ENCODE measurements at places on chromosomes 2 and 18.
A peak's percentile ranks its signal among the peaks of the same experiment; 100 is the strongest.

GRCh38 chr18:63472380-63472779 is 4.4 kb upstream of the SERPINB5 start:
- no peak for DNase-seq

- no peak for DNase-seq
Observed at GRCh38 chr2:200968735-200969134, 5.3 kb upstream of the ORC2 start.

DNA sequence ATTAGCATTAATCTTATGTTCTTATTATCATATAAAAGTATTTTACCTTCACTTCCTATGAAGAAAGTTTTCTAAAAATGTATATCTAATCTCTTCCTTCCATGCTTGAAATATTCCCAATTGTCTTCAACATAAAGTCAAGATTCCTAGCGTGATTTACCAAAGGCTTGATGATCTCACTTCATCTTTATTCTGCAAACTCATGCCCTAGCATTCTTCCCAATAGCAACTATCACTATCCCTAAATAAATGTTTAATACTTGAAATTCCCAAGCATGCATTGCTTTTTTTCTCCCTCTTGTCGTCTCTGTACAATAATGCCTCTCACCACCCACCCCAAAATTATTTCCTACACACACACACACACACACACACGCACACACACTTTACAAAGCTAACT is 125.8 kb downstream of the VWC2L start:
- DNase-seq: no peak

- DNase-seq: no peak
Observed at GRCh38 chr2:97717613-97717995, 4.2 kb downstream of the ZAP70 start.

- no peak for DNase-seq
Observed at GRCh38 chr2:171146633-171147032, 14.1 kb downstream of the TLK1 start.

- peak; percentile 42 for DNase-seq
Observed at GRCh38 chr2:9473985-9474360, 378 bp upstream of the IAH1 start.

GRCh38 chr18:36314754-36315153 is 17.2 kb downstream of the FHOD3 start:
- DNase-seq: no peak

GRCh38 chr2:38763228-38763627 is 12.1 kb upstream of the SRSF7 start:
- DNase-seq: no peak

DNA sequence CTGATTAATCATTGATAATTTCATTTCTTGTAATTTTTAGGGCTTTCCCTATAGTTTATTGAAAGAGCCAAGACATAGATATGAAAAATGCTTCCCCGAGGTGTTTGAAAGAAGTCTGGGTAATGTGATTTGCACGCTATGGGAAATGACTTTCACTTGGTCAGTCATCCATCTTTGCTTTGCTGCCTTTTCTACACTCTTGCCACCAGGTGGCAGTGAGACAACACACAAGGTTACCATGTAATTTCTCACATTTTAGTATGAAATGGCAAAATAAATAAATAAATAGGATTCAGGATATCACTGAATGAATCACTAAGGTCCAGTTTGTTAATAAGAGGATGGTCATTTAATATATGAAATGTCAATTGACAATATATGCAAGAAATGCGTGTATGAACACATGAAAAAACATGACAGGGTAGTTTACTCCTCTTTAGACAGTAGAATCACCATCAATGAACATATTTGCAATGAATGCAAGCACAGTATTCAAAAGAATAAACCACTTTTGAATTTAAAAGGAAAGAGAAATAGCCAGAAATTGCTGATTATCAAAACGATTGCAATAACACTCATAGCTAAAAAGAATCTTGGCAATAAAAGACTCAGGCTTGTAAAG is 52.2 kb upstream of the KCNH7 start:
- no peak for DNase-seq

- no peak for DNase-seq
Observed at GRCh38 chr18:74128159-74128558, 19.5 kb downstream of the FBXO15 start.

DNA sequence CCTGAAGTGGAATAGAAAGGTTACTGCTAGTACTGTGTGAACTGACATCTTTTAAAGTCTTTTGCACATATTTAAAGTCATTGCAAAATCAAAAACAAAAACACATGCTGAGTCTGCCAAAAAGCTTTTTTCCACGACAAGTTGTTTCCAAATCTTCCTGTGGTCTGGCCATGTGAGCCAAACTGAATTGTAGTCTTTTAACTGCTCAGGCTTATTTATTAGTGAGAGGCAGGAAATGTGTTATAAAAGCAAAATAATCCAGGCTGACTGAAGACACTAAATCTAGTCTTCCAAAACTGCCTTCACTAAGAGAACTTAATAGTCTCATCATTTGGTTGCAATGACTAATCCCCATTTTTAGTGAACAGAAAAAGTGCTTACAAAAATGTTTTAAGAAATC is 2.3 kb downstream of the KRCC1 start:
- no peak for DNase-seq

DNA sequence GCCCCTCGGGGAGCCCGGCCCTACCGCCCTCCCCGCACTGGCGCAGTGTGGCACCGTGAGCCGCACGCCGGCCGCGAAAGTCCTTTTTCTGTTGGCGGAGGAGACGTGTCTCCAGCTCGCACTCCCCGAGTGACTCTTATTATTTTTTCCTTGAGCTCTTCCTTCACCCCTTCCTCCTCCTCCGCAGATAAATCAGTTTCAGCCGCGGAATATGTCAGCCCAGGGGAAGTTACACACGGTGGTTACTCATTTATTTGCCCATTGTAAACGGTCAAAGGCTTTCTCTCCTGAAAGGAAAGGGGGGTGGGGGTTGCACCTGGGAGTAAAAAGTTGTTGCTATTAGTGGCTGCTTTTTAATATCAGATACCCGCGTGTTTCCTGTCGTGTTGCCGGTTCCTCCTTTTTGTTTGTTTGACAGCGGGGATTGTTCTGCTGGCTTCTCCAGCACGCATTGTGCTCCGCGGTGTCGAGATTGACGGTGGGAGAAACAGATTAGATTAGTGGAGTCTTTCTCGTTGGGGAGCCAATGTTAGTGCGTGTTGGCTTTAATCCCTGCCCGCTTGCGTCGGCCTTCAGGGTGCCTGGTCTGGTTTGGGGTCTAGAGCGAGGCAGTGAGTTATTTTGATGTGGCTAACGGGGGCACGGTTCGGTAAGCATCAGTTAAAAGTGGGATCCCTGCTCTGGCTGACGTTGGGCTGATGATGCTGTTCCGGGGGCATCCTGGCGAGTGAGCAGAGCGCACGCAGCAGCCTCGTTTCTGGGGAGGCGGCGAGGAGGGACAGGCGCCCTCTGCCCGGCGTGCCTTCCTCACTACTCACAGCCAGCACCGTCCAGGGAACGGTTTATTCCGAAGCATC is 1.6 kb downstream of the CRIM1 start:
- DNase-seq: no peak

- DNase-seq: no peak
Observed at GRCh38 chr2:225040856-225041206, 1.4 kb downstream of the DOCK10 start.

GRCh38 chr18:56900195-56901094 is 246.4 kb upstream of the BOD1L2 start:
- DNase-seq: no peak

GRCh38 chr2:120964819-120965218 is 229.2 kb downstream of the GLI2 start:
- no peak for DNase-seq

DNA sequence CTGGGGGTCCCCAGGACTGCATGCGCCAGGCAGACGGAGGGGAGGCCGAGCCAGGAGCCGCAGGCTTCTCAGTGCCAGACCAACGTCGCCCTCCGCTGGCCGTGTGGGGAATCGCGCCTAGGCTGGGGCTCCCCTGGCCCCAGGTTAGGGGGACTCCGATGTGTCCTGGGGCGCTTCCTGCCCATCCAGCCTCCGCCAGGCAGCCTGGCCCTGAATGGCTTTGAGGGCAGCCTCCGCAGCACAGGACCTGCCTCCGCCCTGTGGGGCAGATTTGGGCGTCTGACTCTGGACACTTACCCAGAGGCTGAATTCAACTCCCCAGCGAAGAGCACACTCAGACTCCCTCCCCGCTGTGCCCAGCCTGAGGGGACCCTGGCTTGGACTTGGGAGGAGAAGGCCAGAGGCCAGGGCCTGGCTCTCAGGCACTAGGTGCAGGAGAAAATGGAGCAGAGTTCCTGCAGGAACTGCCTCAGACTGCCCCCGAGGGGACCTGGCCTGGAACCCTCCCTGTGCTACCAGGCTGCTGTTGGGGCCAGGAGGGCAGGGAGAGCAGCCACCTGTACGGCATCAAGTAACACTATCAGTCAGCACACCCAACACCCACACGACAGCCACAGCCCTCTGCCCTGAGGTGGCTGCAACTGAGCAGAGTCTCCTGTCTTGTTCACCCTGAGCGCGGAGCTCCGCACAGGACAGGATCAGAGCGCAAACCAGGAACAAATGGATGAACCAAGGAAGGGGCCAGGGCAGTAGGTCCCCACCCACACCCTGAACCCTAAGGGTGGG is 597 bp upstream of the TEKT4 start:
- DNase-seq: no peak

DNA sequence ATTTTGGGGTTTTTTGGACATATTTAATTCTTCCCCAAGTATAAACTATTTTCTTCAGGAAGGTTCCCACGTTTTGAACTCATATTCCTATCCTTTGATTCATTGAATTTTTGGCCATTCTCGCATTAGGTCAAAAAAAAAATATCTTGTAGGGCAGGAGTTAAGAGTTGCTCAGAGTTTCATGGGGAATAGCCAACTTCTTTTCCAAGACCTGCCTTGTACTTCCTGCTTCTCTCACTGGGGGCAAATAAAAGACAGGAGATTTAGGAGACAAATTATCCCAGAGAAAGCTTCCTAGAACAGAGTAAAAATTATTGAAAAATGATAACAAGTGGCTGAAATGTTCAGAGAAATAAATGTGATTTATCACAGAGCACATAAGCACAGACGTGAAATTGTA is 55.2 kb upstream of the BCL11A start:
- DNase-seq: no peak

GRCh38 chr2:159098921-159099411 is 130.5 kb downstream of the TANC1 start:
- DNase-seq: no peak

DNA sequence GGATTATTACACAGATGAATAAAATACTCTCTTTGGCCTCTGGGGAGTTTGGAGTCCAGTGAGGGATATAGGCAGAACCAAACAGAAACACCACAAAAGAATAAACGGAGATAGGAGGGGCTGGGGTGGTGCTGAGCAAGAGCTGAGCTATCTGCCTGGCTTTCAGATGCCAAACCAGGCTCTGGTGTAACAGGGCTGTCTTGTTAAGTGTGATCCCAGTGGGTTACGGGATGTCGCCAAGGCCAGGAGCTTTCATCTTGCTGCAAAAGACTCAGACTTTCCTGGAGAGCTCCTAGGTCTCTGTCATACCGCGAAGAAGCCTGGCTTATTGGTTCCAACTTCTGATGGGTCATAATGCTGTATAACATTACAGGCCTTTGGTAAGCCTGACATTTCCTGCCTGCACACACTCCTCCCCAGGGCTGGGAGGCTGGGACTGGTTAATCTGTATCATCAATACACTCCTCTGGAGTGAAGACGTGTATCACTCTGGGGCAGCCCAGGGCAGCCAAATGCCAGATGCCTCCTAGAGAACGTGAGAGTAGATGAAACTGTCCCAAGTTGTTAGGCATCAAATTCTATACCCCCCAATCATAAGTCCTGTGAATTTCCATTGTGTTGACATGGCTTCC is 60.5 kb downstream of the STPG4 start:
- no peak for DNase-seq

GRCh38 chr2:47815764-47816163 is 32.8 kb downstream of the MSH6 start:
- no peak for DNase-seq

GRCh38 chr2:76921006-76921405 is 601.2 kb downstream of the LRRTM4 start:
- DNase-seq: no peak

GRCh38 chr2:227455200-227455599 is 16.8 kb upstream of the AGFG1 start:
- DNase-seq: no peak

GRCh38 chr2:218802386-218802994 is 20.5 kb downstream of the CYP27A1 start:
- DNase-seq: no peak

- DNase-seq: no peak
Observed at GRCh38 chr2:109523121-109523520, 90.6 kb downstream of the SEPTIN10 start.

DNA sequence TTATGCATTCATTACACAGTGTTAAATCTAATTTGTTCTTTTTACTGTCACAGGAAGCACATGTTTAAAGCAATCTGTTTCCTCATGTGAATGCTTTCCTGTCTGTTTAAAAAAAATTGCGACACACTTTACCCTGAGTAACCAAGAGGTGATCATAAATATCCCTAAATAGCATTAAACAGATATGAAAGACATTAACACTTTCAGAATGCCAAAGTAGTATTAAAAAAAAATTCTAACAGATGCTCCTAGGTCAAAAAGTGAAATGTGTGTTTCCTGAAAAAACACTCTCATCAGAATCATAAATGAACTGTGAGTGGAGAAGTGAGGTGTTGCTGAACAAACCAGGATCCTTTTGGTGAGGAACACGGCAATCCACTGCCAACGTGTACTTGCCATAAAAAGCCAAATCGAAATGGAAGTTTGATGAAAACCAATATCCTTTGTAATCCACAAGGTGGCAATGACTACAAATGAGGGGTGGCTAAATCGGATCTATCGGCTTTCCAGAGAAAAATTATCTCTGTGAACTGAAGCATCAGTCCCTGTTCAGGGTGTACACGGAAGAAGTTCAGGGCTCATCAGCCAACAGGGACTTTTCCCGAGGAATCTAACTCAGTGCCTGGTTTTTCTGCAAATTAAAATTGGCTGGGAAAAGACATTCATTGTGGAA is 248.9 kb downstream of the TCF4 start:
- no peak for DNase-seq

GRCh38 chr2:44430342-44430741 is 68.6 kb downstream of the CAMKMT start:
- no peak for DNase-seq

Measured in activated naive CD4-positive, alpha-beta T cell (primary cell).